Stimulated activated CD8-positive, alpha-beta memory T cell treated with anti-CD3 and anti-CD28 coated beads, Interleukin-7, amount 100 ng/mL, for 1 hour (primary cell): ENCODE measurements at places on chromosomes 2 and 18.

DNA sequence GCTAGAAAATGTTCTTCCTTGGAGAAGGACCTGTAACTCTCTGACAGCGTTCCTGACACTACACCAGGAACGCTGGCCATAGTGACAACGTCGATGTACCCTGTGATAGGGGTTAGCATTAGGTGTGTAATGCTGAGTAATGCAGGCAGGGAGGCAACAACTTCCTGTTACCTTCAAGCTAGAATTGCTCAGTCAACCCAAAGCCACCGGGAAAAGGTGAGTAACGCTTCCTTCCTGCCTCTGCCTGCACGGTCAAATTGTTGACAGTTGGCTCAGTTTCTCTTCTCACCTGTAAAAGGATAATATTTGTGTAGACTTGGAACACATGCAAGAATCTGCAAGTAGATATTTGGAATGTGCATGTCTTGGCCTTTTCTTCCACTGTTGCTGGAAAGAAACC, 12.7 kb downstream of the FAM110C start:
- no peak for DNase-seq

DNA sequence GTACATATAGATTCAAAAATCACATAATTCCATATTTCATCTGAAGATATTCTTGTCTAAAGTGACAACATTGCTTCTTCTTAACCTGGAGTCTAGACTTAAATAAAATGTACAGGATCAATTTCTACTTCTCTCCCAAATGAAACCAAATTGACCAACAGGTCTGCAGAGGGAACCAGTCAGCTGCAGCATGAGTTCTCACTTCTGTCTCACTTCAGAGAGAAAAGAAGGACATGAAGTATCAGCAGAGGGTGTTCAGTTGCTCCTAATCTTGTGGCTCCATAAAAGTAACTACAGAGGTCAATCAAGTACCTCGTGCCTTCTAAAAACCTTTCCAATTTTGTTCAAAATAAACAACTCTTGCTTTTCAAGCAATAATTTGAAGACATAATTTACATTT, 47.2 kb upstream of the MAP2 start:
- no peak for DNase-seq

- no peak for DNase-seq
Measured at GRCh38 chr2:239302083-239302807, 98.6 kb downstream of the HDAC4 start.

GRCh38 chr2:231315896-231316295, 79.6 kb upstream of the B3GNT7 start:
- no peak for DNase-seq

DNA sequence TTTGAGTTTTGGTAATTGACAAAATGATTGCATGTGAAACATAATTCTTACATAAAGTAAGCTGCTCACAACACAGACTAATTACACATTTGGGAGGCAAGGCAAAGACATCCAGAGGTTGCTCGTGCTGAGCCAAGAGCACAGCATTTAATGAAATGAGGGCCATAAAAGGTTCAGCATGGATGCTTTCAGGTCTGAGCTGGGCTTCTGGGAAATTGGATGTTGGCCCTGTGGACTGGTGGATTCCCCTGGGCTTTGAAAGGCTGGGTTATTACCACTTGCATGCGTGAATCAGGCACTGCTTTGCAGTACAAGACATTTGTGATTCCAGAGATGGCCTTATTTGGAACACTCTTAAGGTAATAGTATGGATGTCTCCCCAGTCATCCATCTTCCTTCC, 533.5 kb upstream of the NRP2 start:
- DNase-seq: no peak

DNA sequence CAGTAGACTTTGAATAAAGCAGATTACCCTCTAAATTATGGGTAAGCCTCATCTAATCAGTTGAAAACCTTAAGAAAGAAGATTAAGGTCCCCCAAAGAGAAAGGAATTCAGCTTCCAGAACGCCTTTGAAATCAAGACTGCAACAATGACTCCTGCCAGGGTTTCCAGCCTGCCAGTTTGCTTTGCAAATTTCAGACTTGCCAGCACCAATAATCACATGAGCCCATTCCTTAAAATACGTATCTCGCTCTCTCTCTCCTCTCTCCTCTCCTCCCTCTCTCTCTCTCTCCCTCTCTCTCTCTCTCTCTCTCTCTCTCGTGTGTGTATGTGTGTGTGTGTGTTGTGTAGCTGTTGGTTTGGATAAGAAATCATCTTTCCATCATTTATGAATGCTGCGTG, 184.2 kb downstream of the PDE1A start:
- no peak for DNase-seq

DNA sequence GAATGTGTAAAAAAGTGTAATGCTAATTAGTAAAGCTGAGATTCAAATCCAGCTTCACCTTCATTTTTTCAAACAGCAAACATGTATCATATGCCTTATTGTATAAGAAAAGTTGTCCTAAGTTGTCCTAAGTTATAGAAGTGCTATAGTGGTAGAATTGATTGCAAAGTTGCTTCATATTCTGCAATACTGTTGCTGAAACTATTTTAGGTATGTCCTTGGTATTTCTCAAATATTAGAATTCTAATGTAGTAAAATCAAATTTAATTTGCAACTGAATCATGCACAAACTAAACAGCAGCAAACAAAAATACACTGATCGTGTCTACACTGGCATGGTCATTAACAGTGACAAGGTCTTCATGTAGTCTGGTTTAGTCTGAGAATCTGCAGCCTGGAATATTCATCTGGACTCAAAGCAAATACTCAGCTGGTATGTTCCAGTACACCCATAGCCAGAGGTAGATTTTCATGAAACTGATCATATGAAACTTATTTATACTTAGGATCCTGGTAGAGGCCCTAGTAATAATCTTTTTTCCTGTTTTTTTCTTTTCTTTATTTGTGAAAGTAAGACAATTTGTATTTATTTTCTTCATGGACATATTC, 555.6 kb upstream of the ZEB2 start:
- DNase-seq: no peak

- DNase-seq: no peak
Measured at GRCh38 chr2:26245810-26246209, 1.1 kb downstream of the HADHB start.
